Activated naive CD4-positive, alpha-beta T cell treated with anti-CD3 and anti-CD28 coated beads for 36 hours (primary cell): ENCODE measurements at places on chromosomes 11 and 22.

GRCh38 chr11:29227811-29228210 is 789.0 kb downstream of the KCNA4 start:
- no peak for DNase-seq

DNA sequence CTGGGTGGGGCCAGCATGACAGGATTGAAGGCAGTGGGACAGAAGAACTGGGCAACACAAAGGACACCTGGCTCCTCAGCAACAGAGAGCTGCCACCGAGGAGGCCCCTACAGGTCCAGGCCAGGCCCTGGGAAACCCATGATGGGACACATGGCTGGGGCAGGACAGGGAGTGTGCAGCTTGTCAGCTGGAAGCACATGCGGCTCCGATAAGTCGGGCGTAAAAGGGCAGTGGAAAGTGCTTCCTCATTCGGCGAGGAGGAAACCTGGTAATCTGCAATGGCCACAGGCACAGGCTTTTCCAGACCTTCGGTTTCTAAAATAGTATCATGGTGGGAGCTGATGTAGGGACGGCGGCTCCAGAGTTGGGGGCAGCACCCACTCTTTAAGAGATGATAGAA is 16.5 kb downstream of the GNAZ start:
- DNase-seq: no peak

DNA sequence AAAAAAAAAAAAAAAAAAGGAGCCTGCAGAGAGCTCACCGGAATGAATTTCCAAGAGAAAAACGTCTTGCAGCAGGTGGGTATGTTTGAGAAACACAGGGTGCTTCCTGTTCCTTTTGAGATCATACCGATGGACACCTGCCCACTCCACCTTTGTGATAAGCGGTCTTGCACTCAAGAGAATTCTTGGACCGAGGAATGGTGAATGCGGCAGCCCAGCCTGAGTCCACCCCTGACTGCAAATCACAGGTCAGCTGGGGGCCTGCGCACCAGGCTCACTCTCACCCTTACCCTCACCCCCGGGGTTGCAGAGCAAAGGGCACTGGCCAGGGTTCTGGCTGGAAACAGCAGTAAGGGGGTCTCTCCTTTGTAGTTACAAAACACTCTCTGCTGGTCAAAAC is 16.8 kb upstream of the TEF start:
- DNase-seq: no peak

DNA sequence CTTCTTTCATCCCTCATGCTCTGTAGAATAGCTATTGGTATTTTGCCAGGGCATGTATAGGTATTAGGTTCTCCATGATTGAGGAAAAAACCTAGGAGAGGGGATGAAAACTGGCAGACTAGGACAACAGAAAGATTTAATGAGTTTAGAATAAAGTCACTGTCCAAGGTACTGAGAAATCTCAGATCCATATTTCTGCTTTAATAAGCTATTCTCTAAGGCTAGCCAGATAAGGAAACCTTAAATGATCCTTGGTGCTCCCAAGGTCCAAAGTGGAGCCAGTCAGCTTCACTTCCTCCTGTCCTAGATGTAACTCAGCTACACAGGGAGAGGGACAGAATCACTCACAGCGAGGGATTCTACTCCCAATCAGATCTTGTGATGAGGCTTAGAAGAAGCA is 13.7 kb upstream of the CSNK2A3 start:
- DNase-seq: no peak

DNA sequence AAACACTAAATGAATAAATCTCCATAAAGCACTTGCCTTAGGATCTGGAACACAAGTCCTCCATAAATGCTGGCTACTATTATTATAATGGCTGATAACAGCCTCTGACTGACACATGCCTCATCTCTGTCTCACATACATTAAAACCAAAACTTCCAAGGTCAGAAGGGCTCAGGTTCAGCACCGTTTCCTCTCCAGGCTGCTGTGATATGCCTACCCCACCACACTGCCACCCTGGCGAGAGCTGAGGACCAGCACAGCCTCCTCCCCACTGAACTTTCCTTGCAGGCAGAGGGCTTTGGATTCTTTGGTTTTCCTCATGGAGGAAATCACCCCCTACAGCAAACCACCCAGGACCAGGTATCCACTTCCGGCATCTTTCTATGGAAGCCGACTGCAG is 112.8 kb downstream of the ABTB2 start:
- DNase-seq: peak; percentile 46

GRCh38 chr22:41285441-41285819 is 557 bp downstream of the RANGAP1 start:
- peak; percentile 97 for DNase-seq

GRCh38 chr11:15826826-15827225 is 529.5 kb downstream of the SOX6 start:
- DNase-seq: peak; percentile 26

DNA sequence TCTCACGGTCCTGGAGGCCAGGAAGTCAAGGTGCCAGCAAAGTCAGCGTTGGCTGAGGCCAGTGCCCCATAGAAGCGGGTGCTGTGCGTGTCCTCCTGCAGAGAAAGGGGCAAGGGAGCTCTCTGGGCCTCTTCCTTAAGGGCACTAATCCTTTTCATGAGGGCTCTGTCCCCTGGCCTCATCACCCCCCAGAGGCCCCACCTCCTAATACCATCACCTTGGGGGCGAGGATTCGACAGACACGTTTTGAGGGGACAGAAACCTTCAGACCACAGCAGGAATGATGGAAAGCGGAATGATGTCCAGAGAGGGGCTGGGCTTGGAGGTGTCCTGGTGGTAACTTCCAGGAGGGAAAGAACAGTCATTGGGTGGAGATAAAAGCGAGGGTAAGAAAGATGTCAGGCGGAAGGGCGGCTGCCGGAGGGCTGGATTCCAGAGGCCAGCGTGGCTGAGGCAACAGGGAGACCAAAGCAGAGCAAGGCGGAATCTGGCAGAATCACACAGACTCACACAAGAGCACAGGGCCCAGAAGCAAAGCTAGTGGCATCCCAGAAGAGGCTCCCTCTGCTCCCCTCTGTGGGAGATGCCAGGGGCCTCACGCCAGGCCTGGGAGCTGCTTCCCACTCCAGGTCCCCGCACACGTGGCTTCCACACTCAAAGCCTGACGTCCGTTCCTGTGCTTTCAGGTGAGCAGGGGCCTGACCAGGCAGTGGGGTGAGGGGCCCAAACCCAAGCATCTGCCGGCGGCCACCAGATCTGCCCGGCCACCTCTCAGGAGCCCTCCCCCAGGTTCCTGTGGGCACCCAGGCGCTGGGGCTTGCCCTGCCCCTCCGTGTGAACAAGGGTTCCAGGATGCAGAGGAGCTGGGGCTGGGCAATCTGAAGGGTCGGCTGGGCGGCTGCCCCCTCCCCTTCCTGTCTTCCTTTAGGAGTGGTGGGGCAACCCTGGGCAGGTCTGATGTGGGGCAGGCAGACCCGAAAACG is 784.5 kb downstream of the BRD1 start:
- DNase-seq: no peak

DNA sequence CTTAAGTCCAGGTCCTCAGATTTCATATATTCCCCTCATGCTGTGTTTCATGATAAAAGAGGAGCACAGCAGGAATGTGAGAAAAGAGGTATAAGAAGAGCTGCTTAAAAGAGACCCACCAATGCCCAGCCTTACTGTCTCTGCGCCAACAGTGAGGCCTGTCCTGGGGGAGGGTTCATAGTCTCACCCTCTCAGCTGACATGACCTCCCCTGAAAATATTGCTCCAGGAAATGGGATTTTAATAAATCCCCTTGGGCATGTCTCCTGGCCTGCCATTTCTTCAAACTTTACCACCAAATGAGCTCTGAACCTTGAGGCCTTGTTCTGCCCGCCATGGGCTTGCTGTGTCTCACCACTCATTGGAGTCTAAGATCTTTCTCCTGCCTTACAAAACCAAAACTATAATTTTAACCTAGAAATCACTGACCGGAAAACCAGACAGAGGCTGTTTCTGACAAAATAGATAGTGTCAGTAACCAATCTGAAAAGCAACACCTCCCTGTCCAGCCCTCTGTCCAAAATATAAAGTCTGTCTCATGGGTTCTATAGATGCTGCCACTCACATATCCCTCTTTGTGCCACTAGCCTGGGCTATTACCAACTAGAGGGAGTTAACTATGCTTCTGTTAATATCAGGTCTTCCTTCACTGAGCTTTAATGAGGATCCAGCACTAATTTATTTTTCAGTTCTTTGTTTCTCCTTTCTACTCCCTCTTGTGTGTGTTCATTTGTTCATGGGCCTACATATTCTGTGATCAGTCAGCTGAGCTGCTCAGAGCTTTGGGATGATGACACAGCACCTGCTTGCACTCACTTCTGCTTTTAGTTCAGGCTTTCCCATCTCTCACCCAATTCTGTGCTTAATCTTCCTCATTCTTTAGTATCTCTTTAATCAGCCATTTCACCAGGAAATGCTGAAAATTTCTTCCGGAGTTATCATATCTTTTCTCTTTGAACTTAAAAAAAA is at the start of gene OR2AG2:
TSS of gene OR2AG2 (minus strand) at position 51 of the 968 bp plus-strand sequence. CDS start 3,019 bp downstream, outside the sequence.
- DNase-seq: no peak

GRCh38 chr11:126930091-126930841 is 70.3 kb downstream of the KIRREL3 start:
- DNase-seq: no peak

DNA sequence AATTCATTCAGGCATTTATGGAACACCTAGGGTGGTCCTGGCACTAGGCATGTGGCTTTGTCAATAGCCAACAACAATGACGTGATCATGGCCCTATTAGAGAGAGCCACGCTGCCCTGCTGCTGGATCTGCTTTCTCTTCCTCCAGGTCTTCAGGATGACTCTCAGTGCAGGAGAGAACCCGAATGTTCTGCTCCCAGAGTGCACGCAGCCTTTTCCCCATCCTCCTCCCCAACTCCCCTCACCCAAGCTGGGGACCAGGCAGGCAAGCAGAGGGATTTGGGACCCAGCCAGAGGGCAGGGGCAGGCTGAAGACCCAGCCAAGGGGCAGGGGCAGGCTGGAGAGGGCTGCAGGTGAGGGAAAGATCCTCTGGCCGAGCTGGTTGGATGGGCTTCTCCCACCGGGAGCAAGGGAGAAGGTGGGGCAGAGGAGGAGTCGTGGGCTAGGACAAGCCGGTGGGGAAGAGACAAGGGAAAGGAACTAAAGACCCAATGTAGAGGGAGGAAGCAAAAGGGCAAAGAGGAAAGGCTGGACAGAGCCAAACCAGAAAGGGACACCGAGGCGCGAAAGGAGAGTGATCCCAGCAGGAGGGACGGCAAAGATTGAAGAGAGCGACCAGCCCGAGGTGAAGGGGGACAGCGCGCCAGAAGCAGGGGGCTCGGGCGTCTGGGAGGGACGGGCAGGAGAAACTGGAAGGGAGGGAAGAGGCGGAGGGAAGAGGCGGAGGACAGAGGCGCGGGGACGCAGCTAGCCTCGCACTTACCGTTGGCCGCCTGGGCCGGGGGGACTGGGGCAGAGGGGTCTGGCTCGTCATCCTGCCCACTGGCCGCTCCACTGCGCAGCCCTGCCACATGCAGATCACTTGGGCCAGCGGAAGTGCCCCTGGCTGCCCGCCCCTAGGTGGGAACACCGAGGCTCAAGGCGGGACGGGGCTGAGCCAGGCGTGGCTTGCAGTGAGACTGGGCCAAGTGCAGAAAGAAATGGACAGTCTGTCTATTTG is at the start of gene KCTD14:
TSS of gene KCTD14 (minus strand) at position 880 of the 1,000 bp plus-strand sequence. CDS start at position 853, 27 bp downstream.
- no peak for DNase-seq
